ENCODE measurements at places on chromosomes 1 and 21.

GRCh38 chr21:44723177-44724131, 12.1 kb upstream of the TSPEAR start:
- no peak for DNase-seq

GRCh38 chr1:210597555-210598134, 268.9 kb downstream of the HHAT start:
- peak; percentile 86 for DNase-seq

DNA sequence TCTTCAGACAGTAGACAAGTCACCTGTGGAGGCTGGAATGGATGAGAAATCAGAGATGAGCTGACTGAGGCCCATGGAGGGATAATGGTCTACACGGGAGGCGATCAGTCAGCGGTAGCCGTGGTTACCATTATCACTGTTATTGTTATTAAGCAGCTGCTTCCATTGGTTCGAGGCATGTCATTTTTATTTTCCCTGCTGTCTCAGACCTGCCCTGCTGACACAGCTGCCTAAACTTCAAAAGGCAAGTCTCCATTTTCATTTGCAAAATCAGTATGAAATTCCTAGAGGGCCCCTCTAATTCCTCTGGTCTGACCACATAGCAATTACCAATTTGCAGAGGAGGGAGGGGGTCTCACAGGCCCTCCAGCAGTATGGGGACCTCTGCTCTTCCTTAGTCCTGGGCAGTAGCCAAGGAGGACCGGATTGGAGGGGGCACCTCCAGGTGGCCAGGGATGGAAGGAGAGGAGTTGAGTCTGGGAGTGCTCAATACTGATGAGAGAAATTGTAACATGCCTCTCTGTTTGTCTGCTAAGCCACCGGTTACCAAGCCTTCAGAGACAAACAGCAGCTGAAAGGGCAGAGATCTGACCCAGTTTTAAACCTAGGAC, 184.2 kb downstream of the TRABD2B start:
- DNase-seq = no peak

DNA sequence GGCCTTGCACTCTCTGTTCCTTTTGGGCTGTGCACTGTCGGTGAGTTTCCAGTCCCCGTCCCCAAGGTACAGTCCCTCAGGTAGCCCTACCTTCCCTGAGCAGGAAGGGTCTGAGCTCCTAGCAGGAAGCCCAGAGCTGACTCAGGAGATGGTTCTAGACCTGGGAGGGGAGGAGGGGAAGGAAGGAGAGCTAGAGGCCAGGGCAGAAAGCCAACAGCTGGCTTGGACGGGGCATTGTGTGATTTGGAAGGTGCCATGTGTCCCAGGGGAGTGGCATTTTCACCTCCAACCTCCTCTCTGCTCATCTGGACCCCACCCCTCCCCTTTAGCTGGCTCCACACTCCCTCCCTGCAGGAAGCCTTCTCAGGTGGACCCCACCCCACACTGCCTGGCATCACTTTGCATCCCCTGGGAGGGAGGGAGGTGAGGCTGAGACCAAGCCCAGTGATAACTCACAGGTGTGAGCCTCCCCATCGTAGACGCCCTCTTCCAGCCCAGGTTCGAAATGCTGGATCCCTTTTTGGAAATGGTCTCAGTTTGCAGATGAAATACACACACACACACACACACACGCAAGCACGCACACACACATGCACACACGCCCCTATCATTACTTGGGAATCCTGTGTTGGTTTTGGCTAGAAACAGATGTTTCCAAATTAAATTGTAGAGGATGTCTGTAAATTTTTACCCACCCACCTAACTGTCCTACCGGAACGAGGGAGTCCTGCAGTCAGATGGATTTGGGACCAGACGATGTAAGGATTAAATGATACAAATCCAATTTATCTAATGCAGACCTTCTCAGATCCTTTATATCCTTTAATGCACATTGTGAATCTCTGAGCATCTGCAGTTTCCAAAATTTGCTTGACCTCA, 19.7 kb upstream of the IFNLR1 start:
- no peak for DNase-seq

- DNase-seq = no peak
These were observed 6.6 kb downstream of the ANGPTL1 start for GRCh38 chr1:178864326-178864725.
